CD4-positive, alpha-beta T cell treated with Interleukin-12 subunit alpha and Interleukin-12 subunit beta, for 1 hour (primary cell): ENCODE measurements at places on chromosomes 4 and X.

DNA sequence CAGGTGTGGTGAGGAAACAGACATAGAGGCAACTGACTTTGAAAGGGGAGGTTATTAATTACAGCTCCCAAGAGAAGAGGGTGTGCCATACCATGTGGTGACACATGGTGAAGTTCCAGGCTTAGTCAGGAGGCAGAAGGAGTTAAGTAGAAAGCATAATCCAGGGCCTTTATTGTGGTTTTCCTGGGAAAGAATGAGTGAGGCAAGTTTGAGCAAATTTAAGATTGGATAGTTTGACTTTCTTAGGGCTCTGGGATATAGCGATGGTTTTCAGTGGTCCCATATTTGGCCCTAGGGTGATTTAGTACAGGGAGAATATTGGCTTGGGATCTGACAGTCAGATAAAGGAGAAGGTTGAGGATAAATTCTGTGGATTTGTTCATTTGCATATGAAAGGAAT is 495.9 kb upstream of the FSTL5 start:
- DNase-seq: no peak

GRCh38 chr4:34181891-34182290 is 2062.4 kb downstream of the ARAP2 start:
- DNase-seq: no peak

- DNase-seq: no peak
Measured at GRCh38 chrX:18949291-18949943, 34.5 kb downstream of the PHKA2 start.

DNA sequence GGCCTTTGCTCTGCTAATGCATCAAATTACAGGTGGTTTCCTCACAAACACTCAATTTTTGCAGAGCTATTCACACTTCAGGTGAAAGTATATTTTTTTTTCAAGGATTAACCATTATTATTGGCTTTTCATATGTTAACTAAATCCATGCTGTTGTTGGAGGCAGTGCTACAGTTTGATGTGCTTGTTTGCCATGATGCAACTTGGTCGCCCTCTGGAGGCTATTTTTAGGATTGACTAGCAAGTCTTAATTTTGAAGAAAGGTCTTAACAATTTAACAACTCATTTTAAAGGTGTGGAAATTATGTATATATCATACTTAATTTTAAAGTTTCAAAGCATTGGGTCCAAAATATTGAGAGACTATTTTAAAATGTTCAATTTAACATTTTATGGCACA is 168.8 kb upstream of the FAM47A start:
- no peak for DNase-seq

DNA sequence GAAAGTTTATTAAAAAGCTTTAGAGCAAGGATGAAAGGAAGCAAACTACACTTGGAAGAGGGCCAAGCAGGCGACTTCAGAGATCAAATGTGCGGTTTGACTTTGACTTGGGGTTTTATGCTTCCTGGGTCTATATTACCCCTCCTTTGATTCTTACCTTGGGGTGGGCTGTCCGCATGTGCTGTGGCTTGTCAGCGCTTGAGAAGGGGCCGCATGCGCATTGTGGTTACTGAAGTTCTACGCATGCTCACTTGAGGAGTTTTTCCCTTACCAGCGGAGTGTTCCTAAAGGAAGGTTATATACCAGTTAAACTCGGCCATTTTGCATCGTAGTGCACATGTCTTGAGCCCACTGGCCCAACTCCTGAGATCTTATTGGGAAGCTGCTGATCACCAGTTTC is 9.9 kb downstream of the ZNF157 start:
- peak; percentile 86 for DNase-seq

DNA sequence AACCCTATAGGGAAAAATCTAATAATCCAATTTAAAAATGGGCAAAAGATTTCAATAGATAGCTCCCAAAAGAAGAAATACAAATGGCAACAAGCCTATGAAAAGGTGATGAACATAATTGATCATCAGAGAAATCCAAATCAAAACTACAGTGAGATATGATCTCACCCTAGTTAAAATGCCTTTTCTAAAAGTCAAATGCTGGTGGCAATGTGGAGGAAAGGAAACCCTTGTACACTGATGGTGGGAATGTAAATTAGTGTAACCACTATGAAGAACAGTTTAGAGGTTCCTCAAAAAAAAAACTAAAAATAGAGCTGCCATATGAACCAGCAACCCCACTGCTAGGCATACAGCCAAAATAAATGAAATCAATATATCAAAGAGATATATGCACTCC is 44.5 kb downstream of the STPG2 start:
- DNase-seq: no peak

DNA sequence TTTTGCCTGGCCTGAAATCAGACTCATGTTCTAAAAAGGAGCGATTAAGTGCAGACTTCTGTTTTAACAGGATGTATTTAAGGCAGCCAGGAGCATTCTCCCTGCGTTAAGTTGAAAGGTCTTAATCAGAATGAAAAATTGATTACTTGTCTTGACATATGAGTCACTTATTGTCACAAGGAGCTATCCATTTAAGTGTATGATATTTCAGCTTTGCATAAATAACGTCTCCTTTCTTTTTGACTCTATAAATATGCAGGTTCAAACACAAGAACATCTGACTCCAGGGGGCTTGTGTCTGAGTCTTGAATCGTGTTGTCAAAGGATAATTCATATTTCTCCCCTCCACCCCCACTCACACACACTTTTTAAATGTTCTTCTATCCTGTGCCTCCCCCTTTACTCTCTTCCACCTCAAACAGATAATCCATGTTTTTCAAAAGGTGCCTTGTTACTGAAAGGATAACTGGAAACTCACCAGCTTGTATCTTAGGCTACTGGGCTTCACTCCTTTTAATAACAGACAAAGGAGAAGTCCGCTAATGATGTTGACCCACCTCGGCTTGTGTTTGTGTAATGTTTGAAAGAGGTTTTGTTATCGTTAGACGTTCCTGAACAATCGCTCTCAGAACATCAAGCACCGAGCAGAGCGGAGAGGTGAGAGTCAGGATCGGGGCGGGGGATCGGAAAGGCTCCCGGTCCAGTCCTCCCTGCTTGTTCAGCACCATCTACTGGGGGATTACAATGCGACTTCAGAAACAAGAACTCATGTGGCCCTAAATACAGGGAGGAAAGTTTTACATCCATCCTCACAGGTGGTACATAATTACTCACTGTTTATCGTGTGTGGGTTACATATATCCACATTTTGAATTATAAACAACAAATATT is 107.5 kb upstream of the RPL34 start:
- DNase-seq: peak; percentile 35

DNA sequence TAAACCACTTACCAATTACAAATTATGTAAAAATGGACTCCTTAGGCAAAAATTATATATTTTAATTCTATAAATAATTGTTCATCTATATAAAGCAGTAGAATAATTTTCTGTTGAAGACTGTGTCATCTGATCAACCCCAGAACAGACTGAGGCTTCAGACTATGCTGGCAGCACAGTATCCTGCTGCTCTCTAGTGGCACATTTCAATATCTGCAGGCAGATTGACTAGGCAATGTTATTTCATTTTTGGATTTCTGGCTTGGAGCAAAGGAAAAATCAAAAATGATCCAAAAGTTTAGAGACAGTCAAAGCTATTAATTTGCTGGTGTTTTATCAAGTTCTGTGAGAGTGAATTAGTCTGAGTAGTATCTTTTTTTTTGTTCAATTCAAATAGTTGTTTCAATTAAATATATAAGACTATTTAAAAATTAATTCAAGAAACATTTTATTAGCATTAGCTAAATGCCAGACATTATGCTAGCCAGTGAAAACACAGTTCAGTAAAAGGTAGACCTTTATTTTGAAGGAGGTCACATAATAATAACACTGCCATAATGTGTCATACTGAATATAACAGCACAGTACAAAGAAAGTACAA is 21.3 kb upstream of the SULT1E1 start:
- peak; percentile 37 for DNase-seq

DNA sequence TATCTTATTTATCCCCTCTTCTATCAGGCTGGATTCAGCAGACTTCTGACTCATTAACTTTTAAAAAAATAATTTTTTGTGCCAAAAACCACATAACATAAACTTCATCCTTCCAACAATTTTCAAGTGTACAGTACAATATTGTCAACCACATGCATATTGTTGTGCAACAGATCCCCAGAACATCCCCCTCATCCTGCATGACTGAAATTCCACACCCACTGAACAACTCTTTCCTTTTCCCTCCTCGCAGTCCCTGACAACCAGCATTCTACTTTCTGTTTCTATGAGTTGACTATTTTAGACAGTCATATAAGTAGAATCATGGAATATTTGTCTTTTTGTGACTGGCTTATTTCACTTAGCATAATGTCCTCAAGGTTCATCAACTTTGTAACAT is 2.2 kb upstream of the MID2 start:
- no peak for DNase-seq

GRCh38 chrX:49071877-49072711 is 1.7 kb downstream of the PRAF2 start:
- DNase-seq: no peak

DNA sequence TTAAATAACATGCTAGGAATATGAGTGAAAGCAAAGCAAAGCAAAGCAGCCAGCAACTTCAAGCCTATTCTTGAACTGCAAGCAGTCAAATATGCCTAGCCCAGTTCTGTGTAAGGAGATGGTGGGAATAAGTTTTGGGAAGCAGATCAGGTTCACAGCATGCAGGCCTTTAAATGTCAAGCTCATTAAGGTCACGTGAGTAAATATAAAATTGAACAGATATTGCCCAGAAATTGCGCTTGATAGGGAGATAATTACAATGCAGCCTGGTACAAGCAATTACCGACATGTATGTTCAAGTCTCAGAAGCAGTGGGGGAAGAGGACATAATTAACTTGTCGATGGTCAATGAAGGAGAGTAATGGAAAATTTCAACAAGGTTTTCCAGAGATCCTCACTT is 6.0 kb downstream of the GNPDA2 start:
- DNase-seq: no peak

DNA sequence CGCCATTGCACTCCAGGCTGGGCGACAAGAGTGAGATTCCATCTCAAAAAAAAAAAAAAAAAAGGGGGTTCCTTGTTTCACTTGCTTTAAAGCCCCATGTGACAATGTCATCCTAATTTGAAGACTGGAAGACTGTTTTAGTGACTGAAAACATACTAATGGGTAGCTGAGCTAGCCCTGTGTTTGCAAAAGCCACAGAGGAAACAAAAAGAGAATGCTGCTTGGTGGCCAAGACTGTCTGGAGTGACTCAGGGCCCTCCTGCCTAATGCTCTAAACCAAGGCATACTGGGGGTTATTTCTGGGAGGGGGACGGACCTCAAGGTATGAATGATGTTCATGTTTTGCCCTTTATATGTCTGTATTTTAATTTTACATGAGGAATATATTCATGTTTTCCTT is 16.0 kb downstream of the HPSE start:
- no peak for DNase-seq
